Activated effector memory CD4-positive, alpha-beta T cell treated with Interleukin-2 at 50 U/mL for 16 hours (primary cell): ENCODE measurements at places on chromosomes 12 and 14.

DNA sequence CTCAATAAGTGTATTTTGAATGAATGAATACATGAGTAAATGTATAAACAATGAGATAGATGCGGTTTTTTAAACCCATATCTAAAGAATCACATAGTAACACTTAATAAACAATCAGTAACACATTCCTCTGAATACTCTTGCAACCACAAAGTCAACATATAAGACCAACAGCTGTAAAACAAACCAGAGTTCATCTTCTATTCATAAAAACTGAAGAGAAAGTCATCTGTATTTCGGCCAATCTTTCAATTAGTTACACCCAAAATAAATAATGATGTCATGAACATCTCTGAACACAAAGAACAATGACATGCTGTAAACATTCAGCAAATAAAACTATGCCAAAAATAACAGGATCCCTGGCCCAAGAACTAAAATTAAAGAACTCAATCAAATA, 47.2 kb downstream of the ARMH4 start:
- DNase-seq = no peak

GRCh38 chr12:16282978-16283377, 5.5 kb upstream of the SLC15A5 start:
- DNase-seq = no peak

GRCh38 chr14:74879427-74880182, 2.1 kb upstream of the DLST start:
- no peak for DNase-seq

DNA sequence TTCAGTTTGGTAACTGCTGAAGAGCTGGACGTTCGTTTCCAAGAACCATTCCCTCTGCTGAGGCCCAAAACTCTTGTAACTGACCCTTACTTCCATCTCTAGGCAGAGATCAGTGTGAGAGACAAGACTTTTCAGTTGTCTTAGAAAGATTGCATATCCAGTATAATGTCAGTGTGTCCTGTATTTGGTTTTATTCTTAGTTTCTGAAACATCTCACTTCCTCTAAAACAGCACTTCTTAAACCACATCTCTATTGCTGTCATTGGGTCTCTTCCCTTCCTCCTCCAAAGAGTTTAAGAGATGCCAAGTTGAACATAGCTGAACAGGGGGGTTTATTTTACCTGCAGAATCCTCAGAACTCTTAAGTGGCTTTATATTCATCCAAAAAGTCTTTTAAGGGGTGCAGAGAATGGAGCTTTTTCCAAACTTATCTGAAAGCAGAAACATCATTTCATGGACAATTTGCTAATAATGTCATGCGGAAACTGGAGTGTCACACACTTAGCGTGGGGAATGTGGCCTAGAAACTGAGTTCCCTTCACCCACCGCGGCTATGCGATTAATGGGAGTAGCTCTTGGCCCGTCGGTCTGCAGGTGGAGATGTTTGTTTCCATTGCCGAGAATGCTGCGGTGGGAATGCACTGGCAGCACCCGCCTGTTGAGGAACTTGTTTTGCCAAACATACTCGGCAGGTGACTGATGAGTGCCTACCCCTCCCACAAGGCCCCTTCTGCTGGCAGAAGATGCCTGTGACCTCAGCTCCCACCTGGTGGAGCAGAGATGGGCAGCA, 148.2 kb downstream of the ADGRD1 start:
- no peak for DNase-seq

DNA sequence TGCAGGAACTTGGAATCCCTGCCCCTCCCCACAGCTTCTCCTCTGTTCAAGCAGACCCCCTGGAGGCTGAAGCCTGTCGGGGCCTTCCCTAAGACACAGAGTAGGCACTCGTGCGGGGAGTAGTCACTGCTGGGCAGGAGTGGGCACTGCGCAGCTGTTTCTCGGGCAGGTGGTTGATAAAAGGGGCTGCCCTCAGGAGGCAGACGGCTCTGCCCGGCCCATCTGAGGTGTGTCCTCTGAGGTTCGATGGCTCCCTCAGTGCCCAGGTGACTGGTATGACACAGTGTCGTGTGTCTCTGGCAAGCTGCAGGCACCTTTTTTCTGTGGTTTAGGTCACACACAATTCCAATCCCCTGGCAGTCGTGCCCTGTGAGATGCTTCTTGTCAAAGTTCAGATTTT, 10.1 kb downstream of the GALNT16 start:
- DNase-seq = no peak

GRCh38 chr12:2520722-2521246, 274.0 kb upstream of the FKBP4 start:
- no peak for DNase-seq

- no peak for DNase-seq
Observed at GRCh38 chr14:78341827-78342389, 171.7 kb downstream of the NRXN3 start.

DNA sequence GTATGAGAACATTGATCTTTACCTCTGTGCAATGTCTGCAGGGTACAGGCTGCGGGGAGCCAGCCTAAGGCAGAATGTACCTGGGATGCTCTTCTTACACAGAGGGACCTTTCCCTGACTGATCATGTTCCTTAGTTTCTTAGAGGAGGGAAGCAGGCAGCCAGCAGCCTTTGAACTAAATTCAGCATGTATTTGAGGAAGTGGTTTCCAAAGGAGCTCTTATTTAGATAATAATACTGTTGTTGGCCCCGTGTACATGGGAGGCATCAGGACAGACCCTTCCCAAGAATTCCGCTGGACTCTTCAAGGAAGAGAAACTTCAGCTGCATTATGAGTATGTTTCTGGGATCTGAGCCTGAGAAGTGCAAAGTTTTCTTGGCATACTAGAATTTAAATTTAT, 98.8 kb downstream of the CCDC92 start:
- no peak for DNase-seq

- DNase-seq = no peak
Observed at GRCh38 chr12:39587225-39587624, 32.4 kb downstream of the ABCD2 start.

GRCh38 chr12:30862486-30862885, 64.1 kb upstream of the TSPAN11 start:
- no peak for DNase-seq

GRCh38 chr14:70988452-70988851, 81.2 kb downstream of the PCNX1 start:
- DNase-seq = peak; percentile 15

DNA sequence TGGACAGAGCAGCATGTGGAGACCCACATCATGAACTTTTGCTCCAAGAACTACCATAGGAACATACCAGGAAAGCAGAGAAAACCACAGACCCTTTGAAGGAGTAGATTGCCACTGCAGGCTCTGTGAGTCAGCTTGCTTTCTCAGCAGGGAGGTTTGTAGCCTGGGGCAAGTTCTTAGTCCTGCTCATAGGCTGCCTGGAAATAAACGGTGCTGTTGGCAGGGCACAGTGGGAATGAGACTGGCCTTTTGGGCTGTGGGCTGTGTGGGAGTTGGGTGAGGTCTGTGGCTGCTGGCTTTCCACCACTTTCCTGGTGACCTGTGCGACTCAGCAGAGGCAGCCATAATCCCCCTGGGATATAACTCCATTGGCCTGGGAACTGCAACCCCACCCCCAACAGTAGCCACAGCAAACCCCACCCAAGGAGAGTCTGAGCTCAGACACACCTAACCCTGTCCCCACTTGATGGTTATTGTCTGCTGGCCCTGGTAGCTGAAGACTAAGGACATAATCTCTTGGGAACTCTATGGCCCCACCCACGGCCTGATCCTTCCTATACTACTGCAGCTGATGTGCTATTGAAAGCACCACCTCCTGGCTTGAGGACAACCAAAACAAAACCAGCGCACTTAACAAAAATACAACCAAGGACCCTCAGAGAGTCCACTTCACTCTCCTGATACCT, 192.1 kb upstream of the GARIN6 start:
- DNase-seq = no peak

GRCh38 chr12:6092784-6093722, 31.4 kb downstream of the VWF start:
- DNase-seq = no peak

- DNase-seq = no peak
Observed at GRCh38 chr12:113818833-113819232, 147.3 kb downstream of the RBM19 start.

- no peak for DNase-seq
Observed at GRCh38 chr14:76673261-76673660, 88.0 kb upstream of the VASH1 start.

DNA sequence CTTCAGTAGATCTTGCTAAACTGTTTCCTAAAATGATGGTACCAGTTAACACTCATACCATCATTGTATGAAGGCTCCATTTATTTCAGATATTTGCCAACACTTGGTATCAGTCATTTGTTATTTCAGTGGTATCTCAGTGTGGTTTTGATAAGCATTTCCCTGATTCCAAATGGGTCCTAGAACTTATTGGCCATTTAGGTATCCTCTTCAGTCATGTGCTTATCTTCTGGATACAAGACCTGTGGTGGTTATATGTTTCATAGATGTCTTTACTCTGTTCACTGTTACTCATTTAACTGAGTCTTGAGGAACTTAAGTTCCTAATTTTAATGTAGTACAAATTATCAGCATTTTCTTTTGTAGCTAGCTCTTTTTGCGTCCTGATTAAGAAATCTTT, 13.5 kb downstream of the SINHCAF start:
- no peak for DNase-seq

DNA sequence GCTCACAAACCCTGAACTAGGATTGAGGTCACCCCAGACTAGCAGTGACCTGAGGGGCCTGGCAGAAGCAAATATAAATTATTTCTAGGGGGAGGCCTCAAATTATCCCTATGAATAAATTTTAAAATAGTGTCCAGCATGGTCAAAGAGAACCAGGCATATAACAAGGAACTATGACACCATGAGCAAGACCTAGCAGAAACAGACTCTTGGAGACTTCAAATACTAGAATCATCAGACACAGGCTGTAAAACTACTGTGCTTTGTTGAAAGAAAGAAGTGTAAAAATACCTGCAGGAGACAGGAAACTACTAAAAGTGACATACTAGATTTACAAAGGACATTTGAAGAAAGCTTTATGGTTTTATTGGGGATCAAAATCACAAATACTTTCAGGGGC, 3.2 kb upstream of the BCL7A start:
- no peak for DNase-seq

DNA sequence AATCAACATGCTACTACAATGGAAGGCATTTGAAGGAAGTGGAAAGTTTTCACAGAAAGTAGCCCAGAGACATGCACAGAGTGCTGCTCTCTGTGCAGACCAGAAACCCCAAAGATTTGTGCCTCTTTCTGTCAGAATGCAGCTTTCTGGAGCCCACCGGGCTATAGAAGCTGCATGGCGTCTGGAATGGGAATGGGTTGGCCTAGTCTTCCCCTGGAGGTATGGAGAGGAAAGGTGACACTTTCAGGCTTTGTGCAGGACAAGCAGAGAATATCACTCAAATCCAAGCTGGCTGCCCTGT, 21.3 kb upstream of the ZFP36L1 start:
- no peak for DNase-seq

- no peak for DNase-seq
Observed at GRCh38 chr12:49954863-49955830, 4.6 kb downstream of the AQP2 start.

DNA sequence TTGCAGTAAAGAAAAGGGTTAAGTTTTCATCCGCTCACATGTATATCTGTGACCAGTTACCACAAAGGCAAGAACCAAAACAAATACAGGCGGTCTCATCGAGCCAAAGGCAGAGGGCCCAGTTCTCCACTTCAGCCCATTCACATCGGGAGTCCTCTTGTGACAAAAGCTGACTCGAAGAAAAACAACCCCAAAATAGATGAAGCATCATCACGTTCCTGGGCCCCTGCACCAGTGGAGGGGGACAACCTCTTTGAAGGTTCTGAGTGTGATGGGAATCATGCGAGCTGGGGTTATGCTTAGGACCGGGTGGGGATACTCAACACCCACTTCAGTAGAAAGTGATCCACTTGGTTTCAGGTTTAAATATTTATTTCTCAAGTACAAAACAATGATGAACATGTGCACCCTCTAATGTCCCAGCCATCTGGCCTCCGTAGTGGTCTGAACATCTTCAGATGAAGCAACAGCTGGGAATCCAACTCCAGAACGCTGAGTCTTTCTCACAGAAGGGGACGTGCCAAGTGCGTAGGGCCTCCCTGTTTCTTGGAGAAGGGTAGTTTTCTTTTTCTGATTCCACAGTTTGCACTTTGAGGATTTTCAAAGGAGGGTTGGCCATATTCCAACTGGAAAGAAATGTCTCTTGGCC, 8.4 kb downstream of the GSC start:
- DNase-seq = no peak

- DNase-seq = no peak
Observed at GRCh38 chr14:53462931-53463778, 310.0 kb upstream of the DDHD1 start.

- no peak for DNase-seq
Observed at GRCh38 chr12:30152705-30153104, 369.0 kb upstream of the TMTC1 start.

DNA sequence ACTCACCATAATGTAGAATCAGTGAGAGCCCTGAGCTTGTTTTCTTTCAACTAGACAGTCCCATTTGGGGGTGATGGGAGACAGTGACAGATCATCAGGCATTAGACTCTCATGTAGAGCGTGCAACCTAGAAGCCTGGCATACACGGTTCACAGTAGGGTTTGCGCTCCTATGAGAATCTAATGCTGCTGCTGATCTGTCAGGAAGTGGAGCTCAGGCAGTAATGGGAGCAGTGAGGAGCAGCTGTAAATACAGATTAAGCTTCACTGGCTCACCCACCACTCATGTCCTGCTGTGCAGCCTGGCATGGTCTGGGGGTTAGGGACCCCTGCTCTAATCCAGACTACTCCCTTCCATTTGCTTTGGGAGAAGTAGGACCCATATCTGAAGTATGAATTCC, 55.6 kb downstream of the FNTB start:
- no peak for DNase-seq

DNA sequence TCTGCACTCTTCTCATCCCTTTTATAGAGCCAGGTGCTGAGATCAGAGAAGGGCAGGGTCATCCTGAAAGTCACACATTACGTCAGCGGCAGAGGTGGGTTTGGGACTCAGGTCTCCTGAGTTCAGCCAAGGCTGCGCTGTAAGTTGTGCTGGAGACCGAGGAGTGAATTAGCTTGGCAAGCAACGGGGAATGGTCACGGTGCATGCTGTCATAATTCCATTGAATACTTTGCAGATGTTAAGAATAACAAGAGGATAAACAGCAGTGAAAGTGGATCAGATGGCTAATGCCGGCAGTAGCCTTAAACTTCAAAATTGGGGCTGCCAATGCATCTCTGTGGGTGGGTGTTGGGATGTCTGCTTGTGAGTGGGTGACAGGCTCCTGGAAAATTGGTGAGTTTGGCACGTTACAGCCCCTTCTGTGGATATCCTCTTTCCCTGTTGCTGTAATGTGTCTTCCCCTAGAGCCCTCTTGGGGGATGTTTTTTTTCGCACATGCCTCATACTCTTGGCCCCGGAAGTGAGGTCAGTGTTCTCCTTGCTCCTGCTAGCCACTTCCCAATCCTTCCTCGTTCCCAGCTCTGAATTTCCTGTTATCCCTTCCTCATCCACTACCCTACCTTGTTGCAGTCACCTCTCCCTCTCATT, 287.1 kb upstream of the SRRM4 start:
- no peak for DNase-seq

DNA sequence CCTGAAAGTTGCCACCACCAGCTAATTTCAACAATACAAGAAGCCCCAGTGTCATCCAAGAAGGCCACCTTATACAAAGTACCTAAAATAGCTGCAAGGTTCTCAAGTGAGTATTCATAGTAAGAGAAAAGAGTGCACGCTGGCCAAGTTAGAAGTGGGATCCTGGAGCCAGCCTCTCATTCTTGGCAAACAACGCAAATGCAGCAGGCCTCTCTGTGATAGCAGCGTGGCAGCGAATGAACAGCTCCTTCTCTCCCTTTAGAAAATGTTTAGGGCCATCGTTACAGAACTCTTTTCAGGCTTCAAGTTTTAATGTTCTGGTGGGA, 78.0 kb upstream of the IFNG-AS1 start:
- no peak for DNase-seq
